ENCODE measurements at places on chromosomes 13 and 19.

- no peak overlapping the region for H3K4me3 ChIP-seq
- H3K4me1 ChIP-seq, result no peaks in the 10 kb centered on the region
- H3K27ac ChIP-seq, result no peak overlapping the region
- no peak for DNase-seq
- H3K36me3 ChIP-seq, result no peaks in the 10 kb centered on the region
Observed at GRCh38 chr13:21698817-21699679, 28.2 kb downstream of the FGF9 start.

DNA sequence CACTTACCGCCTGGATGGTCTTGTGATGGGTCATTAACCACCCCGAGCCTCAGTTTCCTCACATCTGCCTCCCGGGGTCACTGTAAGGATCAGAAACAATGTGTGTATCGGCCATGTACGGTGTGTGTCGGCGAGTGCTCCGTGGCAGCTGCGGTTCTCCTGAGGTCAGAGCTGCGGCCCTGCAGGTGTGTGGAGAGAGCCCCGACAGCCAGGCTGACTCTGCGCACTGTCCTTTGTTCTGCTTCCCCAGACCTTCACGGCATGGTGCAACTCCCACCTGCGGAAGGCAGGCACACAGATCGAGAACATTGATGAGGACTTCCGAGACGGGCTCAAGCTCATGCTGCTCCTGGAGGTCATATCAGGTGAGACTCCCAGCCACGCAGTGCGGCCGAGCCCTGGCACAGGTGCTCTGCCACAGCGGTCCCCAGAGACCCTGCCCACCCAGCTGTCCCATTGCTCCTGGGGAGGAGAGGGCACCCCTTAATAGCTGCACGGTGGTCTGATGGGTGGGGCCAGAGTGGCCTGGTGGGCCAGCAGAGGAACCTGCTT lies 43.8 kb downstream of the CAPN12 start:
- no peaks in the 10 kb centered on the region for H3K27me3 ChIP-seq
- no peak for DNase-seq
- peaks cover 32% of the 10 kb centered on the region for H3K36me3 ChIP-seq
- peaks cover 78% of the 10 kb centered on the region for H3K4me1 ChIP-seq
- peak overlapping the region; percentile 97 for H3K27ac ChIP-seq
- no peak overlapping the region for H3K4me3 ChIP-seq

DNA sequence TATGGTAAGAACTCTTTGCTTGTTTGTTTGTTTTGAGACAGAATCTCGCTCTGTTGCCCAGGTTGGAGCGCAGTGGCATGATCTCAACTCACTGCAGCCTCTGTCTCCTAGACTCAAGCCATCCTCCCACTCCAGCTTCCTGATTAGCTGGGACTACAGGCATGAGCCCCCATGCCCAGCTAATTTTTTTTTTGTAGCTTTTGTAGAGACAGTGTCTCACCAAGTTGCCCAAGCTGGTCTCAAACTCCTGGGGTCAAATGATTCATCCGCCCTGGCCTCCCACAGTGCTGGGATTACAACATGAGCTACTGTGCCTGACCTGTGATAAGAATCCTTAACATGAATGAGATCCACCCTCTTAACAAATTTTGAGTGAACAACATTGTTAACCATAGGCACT lies 183.9 kb upstream of the TSHZ3 start:
- no peaks in the 10 kb centered on the region for H3K4me1 ChIP-seq
- no peak overlapping the region for H3K27ac ChIP-seq
- H3K27me3 ChIP-seq, result no peaks in the 10 kb centered on the region
- H3K4me3 ChIP-seq, result no peak overlapping the region
- DNase-seq, result no peak

DNA sequence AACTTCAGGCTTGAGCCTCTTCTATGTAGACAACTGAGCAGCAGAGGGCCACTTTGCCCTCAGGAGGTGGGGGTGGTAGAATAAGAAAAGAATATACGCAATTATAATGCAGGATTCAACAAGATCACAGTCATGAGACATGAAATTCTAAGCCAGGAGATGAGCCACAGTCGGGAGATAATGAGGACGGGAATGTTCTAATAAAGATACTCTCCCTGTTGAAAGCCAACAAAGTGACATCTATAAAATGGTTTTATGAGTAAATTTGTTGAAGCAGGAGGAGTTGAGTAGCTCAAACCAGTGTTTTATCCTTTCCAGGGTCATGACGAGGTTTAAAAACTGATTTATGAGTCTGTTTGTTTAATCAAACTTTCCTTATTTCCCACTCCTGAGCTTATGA lies 152.0 kb upstream of the SERP2 start:
- DNase-seq, result peak; percentile 70
- no peak overlapping the region for H3K4me3 ChIP-seq
- H3K4me1 ChIP-seq, result peaks cover 77% of the 10 kb centered on the region
- no peaks in the 10 kb centered on the region for H3K36me3 ChIP-seq
- H3K27me3 ChIP-seq, result no peaks in the 10 kb centered on the region

DNA sequence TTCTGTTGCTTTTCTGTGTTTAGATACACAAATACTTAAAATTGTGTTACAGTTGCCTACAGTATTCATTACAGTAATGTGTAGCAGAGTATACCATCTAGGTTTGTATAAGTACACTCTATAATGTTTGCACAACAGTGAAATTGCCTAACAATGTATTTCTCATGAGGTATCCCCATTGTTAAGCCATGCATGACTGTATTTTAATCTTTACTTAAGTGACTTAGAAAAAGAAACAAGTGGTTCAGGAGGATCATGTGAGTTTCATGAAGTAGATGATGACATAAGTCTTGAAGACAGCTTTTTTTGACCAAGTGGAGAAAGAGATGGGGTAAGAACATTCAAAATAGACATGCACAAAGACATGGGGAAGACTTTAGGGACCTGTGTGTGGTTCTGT lies 8.4 kb upstream of the KCTD4 start:
- H3K4me1 ChIP-seq, result peaks cover 41% of the 10 kb centered on the region
- DNase-seq, result no peak
- no peak overlapping the region for H3K4me3 ChIP-seq

DNA sequence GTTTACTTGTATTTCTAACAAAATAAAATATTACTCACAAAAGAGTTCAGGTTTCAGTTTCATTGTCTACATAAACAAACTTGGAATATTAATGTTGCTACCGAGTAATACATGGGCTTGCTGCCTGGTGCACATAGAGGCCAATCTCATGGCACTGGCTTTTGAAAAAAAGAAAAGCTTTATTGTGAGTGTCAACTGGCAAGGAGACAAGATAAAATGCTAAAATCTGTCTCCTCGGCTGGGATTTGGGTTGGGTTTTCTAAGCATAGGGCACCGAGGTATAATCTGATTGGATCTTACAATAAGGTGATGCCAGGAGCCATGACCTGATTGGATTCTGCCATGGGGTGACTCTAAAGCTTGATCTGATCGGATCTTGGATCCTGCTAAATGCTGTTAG lies 1519.9 kb upstream of the MIR17HG start:
- H3K36me3 ChIP-seq, result no peaks in the 10 kb centered on the region
- no peaks in the 10 kb centered on the region for H3K4me1 ChIP-seq
- H3K27ac ChIP-seq, result no peak overlapping the region
- DNase-seq, result no peak
- H3K4me3 ChIP-seq, result no peak overlapping the region

DNA sequence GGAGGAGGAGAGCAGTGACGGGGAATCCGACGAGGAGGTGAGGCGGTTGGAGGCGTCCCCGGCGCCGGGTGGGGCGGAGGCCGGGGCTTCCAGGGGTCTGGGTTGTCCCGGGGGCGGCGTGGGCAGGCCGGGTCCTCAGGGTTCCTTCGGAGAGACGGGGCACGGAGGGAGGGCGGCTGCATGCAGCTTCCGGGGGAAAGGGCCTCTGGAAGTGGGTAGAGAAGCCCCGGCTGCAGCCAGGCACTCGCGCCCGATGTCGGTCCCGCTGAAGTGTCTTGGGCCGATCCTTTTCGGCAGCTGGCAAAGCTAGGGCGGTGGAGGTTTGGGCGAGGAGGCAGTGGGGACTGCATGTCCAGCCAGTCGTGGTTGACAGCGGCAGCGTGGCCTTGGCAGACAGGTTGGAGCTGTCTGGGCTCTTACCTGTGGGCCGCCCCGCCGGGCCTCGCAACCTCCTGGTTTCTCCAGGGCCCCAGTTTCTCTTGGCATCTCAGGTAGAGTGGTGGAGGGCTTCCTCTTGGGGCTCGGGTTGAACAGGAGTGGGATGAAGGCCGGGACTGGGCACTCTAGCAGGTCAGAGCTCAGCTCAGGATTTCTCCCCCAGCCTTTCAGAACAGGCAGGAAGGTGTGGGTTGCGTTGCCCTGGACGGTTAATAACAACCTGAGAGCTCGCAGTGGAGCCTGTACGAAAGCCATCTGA lies 690 bp downstream of the KMT2B start:
- H3K36me3 ChIP-seq, result peaks cover 20% of the 10 kb centered on the region
- DNase-seq, result no peak
- peak overlapping the region; percentile 99 for H3K4me3 ChIP-seq
- no peaks in the 10 kb centered on the region for H3K27me3 ChIP-seq
- peak overlapping the region; percentile 96 for H3K27ac ChIP-seq
- H3K4me1 ChIP-seq, result peaks cover 29% of the 10 kb centered on the region

DNA sequence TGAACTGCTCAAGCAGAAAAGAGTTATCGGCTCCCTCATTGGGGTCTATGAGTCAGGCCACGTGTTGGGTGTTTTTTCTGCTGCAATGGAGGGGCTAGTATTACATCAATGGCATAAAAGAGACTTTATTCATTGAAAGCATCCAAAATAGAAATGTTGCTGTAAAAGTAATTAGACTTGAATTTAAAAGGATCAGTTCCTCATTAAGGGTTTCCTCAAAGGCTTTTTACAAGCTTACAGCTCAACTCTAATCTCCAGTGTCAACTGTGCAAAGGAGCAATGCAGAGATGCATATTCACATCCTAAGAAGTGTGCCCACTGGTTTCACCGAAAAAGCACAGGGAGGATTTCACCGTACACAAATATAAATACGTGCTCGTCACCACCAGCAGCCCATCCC lies 300.3 kb downstream of the FOXO1 start:
- H3K36me3 ChIP-seq, result no peaks in the 10 kb centered on the region
- no peaks in the 10 kb centered on the region for H3K27me3 ChIP-seq
- H3K27ac ChIP-seq, result no peak overlapping the region
- DNase-seq, result no peak
- H3K4me3 ChIP-seq, result no peak overlapping the region
- no peaks in the 10 kb centered on the region for H3K4me1 ChIP-seq

- no peaks in the 10 kb centered on the region for H3K27me3 ChIP-seq
- no peaks in the 10 kb centered on the region for H3K36me3 ChIP-seq
- peak overlapping the region; percentile 90 for H3K27ac ChIP-seq
- DNase-seq, result peak; percentile 98
Observed at GRCh38 chr19:9792206-9793070, 23.9 kb upstream of the ZNF846 start.

- H3K27me3 ChIP-seq, result no peaks in the 10 kb centered on the region
- H3K27ac ChIP-seq, result no peak overlapping the region
- H3K4me3 ChIP-seq, result no peak overlapping the region
- H3K36me3 ChIP-seq, result no peaks in the 10 kb centered on the region
- no peaks in the 10 kb centered on the region for H3K4me1 ChIP-seq
- DNase-seq, result no peak
Observed at GRCh38 chr13:29319451-29319850, 276.0 kb downstream of the SLC7A1 start.

Data from sigmoid colon (tissue), 7 donors.